ENCODE measurements at places on chromosomes 5 and 9. TPM values are rescaled to one million over a fixed set of nuclear protein-coding genes. Genes with fewer than 3 reads are reported as not detected.
A peak's percentile ranks its signal among the peaks of the same experiment; 100 is the strongest.

The PCDHGA2 gene
- total RNA-seq, result 3.5 TPM

DNA sequence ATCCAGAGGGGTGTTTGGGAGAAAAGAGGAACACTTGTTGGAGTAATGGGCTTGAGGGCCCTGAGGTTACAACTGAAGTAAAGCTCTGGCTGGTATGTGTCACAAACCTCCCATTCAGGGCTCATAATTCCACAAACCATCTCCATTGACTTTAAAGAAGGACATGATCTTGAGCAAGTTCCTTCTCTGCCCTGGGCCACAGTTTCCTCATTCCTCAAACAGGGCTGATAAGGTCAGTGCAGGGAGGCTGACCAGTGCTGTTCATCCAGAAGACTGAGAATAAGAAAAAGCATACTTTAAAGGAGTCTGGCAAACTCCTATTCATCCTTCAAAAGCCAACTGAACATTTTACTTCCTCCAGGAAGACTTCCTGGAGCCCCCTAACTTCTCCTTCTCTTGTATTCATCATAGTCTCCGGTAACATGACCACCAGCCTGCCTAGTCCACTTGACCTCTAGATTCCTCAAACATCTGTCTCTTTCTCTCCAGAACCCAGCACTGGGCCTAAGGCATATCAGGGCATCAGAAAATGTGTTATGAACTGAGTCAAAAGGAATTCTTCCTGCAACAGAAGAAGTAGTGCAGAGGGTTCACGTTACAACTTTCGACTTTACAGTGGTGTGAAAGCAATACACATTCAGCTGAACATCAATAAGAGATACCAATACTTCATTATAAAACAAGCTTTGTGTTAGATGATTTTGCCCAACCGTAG, 20.7 kb upstream of the PTPN3 start:
- DNase-seq, result peak; percentile 44

The NEURL1B gene
- total RNA-seq, result 10.5 TPM

DNA sequence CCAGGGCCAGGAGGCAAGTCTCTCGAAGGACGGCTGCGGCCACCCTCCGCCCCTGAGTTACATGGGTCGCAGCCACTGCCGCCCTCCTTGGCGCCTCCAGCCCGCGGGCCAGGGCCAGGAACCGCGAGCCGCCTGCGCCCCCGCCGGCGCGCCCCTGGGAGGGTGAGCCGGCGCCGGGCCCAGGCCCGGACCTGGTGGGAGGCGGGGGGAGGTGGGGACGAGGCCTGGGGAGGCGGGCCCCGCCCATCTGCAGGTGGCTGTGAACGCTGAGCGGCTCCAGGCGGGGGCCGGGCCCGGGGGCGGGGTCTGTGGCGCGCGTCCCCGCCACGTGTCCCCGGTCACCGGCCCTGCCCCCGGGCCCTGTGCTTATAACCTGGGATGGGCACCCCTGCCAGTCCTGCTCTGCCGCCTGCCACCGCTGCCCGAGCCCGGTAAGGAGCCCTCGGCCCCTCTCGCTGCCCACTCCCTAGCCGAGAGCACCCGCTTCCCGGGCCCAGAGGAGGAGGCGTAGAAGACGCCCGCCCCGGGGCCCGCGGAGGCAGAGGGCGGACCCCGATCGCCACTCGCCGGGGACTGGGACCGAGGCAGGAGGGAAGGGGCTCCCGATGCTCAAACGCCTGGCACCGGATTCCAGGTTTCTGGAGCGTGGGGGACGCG, at the start of gene ASS1:
TSS of gene ASS1 (plus strand) at position 397 of the 657 bp plus-strand sequence. CDS start 7,268 bp downstream, outside the sequence.
- peak; percentile 89 for DNase-seq

DNA sequence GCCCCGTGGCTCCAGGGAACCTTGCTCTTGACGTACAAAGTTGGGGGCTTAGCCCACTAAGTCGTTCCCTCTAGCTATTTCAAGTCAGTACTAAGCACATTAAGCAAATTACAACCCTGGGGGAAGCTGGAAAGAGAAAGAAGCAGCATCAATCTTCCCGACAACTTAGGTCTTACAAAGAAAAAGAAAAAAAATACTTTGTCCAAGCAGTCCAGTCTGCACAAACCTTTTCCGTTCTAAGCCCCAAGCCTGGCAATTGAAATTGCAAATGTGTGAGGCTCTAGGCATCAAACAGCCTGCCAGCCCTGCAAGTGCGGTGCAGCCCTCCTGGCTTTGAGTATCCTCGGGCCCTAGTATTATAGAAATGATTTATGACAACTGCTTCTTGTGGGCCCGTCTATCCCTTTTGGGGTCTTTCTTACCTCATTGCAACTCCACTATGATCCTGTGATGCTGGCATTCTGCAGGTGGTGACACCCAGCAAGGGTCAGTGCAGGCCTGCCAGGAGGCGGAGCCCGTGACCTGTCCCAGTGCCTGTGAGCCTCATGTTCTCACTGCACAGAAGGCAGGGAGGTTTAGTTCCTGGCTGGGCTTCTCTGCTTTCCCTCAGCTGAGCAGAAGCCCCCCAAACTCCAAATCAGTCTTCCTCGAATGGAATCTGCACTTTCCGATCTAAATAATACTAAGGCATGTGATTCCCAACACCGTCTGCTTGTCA, 232.3 kb upstream of the IRX2 start:
- DNase-seq, result no peak

The GKAP1 gene
- total RNA-seq, result 26.4 TPM

- no peak for DNase-seq
Observed at GRCh38 chr5:98320343-98320742, 453.1 kb upstream of the RGMB start.
